ENCODE measurements at places on chromosomes 2 and 18. TPM values are rescaled to one million over a fixed set of nuclear protein-coding genes. Genes with fewer than 3 reads are reported as not detected.

- DNase-seq, result no peak
Observed at GRCh38 chr2:180016937-180017336, 9.8 kb upstream of the CWC22 start.

DNA sequence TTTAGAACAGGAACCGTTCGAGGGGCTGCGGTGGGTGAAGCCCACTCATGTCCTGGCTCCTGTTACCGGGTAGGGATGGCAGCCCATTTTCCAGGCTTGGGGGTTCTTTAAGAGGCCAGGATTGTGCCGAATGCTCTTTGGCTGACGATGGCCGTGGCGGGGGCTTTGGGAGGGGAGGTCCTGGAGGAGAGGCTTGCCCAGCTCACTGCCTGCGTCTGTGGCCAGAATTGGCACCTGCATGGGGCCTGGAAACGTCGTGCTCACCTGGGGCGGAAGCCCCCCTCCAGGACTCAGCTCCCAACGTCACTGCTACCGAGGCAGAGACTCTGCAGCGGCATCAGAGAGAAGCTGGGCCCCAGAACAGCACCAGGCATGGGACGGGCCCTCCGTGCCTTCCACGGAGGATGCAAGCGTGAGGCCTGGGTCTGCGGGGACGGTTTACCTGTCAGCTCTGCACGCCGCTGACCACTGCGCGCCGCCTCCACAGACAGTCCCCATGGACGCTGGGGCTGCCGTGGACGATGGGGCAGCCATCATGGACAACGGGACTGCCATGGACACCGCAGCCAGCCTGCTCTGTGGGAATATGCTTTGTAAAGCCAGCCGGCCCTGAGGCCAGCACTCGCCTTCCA lies 82.9 kb downstream of the NFATC1 start:
- DNase-seq, result no peak

- DNase-seq, result no peak
Observed at GRCh38 chr2:96501886-96502810, 3.0 kb downstream of the NEURL3 start.

- no peak for DNase-seq
Observed at GRCh38 chr18:70450426-70451253, 161.8 kb downstream of the SOCS6 start.

- DNase-seq, result no peak
Observed at GRCh38 chr2:156452971-156453370, 16.8 kb downstream of the GPD2 start.

- no peak for DNase-seq
Observed at GRCh38 chr2:177669201-177669600, 276.6 kb downstream of the AGPS start.

DNA sequence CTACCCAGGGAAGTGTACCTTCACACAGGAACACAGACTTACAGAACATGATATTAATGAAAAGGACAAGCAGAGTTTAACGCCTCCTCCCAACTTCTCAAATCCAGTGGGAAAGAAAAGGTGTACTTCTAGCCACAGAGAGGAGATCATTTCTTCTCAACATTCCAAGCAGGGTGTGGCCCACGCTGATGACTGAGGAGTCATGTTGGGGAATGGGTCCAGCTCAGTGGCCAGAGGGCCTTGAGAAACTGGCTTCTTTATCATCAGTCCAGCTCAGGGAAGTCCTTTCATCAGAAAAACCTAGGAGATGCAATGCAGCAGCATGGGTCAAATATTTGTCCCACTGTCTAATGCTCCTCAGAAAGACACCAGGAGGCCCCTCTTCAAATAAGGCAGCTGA lies 63.0 kb downstream of the RBM43 start:
- DNase-seq, result no peak

- no peak for DNase-seq
Observed at GRCh38 chr18:77081390-77081778, 51.2 kb downstream of the MBP start.

DNA sequence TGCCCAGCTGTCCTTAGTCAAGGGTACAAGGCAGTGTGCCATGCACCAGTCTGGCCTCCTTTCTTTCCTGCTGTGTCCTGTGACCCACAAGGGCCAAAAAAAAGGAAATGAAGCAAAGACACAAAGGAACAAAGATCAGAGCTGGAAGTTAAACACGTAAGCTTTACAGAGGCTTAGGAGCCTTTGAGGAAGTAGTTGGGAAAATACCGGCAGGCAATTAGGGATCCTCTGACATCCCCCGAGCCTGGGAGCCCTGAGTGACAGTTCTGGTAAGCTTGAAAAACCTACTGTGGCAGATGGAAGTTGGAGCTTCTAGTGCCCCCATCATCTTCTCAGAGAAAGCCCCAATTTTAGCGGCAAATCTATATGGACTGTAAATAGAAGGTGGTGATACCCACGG lies 78.5 kb downstream of the SPRED2 start:
- no peak for DNase-seq

The KLHL41 gene
- 6.2 TPM for total RNA-seq

The CPO gene
- 0.23 TPM for total RNA-seq

The TMEM169 gene
- 7.3 TPM for total RNA-seq

The DSEL gene
- 12.7 TPM for total RNA-seq

All from mucosa of gallbladder (tissue), 1 donor.